ENCODE measurements at places on chromosomes 4 and X.

- no peak for DNase-seq
Observed at GRCh38 chrX:108198420-108198819, 106.8 kb downstream of the ATG4A start.

GRCh38 chr4:173420324-173420752, 21.4 kb upstream of the SCRG1 start:
- peak; percentile 69 for DNase-seq

DNA sequence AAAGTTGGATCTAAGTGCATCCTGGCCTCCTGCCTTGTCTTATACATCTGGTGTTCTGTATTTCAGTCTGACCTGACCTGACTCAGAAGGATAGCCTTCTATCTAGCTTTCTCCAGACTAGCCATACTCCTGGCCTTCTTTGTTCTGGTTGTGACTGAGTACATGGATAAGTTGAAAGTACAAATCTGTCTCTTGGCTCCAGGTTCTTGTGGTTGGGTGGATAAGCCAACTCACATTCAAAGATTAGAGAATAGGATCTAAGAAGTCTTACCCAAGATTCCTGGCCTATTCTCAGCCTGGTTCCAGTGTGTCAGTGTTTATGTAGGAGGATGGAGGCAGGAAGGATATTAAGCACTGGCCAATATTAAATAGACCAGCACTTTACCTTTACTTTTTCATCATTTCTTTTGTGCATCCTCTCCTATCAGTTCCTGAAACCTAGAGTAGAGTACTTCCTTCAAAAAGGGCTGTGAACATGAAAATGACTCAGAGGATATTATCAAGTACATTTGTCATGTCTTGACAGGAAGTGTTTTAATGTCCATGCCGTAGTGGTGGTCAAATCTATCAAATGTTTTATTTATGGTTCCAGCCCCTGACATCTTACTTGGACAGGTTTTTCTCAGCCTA, 123.5 kb downstream of the IL15 start:
- DNase-seq, result peak; percentile 67

- peak; percentile 85 for DNase-seq
Observed at GRCh38 chr4:10403633-10404445, 53.4 kb downstream of the ZNF518B start.

DNA sequence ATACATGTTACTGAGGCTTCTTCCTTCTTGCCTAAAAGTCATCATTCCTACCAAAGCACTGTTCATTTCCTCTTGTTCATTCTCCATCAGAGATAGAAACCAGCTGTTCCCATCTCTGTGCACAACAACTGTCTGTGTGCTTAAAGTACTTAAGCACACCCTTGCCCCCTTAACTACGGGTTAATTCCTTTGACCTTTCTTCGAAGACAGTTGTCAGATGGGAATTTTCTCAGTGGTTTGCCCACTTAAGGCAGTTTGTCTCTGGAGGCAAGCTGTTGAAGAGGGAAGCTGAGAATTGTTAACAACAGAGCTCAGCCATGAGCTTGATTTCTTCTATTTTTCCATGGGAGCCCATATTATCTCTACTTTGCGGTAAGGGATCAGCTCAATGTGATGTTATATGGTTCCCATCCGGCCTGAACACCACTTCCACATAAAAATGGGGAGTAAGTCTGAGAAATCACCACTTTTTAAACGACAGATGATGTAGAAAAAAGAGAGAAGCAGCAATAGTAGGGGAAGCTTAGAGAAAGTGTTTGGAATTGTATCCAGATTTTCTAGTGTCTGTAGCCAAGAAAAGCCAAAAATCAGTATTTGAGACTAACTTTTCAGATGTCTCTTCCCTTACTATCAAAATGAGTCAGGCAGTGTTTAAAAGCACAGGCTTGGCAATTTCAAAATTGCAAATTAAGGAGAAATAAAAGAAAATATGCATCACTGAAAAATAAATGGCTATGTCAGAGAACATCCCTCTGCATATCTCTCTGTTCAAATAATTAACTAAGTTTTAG, 194.4 kb downstream of the SLIT2 start:
- no peak for DNase-seq

- peak; percentile 68 for DNase-seq
Observed at GRCh38 chr4:54661169-54661568, 3.4 kb downstream of the KIT start.

DNA sequence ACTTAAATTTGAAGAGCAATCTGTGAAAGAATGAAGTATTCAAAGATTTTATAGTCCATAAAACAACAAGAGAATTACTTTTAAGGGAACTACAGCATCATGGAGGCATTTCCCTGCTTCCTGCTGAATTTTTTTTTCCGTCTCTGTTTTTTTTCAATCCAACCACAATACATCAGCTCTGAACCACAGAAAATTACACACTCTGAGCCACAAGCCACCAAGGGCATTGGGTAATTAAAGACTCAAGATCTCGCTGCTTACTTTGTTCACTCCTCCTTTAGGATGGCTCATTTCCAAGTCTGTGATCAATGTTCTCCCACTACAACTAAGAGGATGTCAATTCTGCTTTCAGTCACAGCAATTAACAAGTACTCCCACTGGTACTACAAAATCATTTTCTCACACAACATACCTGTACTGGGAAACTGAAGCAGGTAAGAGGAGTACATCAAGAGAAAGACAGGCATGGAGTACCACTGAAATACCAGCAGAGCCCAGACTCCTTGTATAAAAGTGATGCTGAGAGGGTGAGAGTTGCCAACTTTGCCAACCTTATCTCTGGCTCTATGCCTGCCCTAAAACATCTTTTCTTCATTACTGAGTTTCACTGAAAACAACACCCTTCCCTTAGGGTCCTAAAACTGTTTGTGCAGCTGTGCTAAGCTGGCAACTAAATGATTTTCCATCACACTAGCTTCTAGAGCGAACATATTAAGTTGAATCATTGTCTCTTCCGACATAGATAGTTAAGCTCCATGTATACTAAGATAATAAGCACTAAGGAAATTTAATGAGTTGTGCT, 105.8 kb upstream of the MAGEB18 start:
- DNase-seq, result no peak

DNA sequence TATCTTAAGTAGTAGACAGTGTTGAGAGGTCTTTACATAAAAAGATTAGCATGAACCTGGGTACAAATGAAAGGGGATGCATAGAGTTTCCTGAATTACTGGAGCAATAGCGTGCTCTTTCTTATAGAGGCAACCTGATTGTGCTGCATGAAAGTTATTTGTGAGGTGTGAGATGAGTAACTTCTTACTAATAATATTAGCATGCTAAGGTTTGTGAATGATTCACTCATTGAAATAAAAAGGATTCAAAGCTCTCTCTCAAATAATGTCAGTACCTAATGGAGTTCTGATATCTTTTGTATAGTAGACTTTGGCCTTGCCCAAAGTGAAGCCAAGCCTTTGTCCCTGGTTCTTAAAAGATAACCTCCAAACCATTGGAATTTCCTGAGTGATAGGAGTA, 131.0 kb upstream of the CXXC4 start:
- no peak for DNase-seq

DNA sequence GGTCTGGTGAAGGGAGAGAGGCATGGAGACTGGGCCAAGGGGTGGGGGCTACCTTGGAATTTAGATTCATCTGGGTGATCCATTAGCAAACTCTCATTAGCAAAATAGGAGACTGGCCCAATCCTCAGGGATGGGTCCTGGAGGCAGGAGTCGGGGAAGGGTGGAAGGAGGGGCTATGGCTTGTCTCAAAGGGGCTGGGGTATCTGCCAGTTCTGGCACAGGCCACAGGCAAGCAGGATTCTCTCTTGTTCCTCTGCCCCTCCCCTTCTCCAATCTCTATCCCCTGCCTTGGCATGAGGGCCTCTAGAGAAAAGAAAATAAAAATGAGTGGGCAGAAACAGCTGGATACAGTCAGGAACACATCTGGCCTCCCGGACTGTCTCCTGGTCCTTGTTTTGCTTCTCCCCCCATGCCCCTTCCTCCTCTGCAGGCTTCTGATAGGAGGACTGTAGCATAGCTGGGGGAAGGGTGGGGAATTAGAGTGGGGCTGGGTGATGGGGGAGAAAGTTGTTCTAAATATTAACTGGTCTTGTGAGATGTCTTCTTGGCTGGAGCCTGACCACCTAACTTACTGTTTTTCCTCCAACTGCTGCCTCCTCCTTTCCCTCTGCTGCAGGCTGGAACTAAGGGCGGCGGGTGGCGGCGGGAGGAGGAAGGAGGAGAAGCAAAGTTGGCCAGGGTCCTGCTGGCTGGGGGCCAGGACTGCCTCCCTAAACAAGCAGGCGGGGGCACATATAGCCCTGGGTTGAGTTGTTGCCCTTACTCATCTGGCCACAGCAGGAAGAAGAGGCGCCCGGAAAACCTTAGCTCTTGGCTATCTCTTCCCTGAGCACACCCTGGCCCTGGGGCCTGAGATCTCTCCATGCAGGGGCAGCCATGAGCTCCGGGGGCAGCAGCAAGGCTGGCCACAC, 53.3 kb upstream of the LAS1L start:
- peak; percentile 83 for DNase-seq

- DNase-seq, result no peak
Observed at GRCh38 chrX:46209768-46210167, 335.5 kb downstream of the ZNF674 start.

GRCh38 chrX:153459986-153460385, 10.4 kb downstream of the HAUS7 start:
- DNase-seq, result no peak

GRCh38 chr4:143514169-143514495, 630 bp downstream of the SMARCA5 start:
- DNase-seq, result no peak

DNA sequence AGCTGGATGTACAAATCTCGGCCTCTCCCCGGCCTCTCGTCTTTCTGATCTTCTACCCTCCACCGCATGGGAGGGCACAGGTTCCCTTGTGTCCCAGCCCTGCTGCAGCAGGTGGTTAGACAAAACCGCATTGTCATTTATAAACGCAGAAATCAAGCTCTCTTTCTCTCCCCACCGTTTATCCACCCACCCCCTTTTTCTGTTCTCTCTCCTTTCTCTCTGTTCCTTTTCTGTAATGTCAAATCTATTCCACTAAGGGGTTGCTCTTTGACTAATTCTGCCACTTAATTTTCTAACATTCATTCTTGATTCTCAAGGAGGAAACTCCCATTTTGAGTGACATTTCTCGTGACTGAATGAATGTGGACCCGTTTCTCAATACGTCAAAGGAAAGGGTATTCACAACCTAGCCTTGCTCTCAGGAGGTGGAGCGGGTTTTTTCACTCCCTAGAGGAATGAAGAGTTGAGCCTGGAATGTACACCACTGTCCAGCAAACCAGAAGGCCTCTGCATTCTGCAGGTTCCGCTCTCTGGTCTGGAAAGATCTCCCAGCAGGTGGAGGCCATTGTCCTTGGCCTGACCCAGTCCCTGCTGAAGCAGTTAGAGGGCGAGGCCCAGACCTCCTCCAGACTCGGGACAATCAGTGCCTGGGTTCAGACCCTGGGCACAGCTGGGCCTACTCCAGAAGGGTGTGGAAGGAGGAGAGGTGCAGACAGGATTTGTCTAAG, 70.9 kb upstream of the ENPP6 start:
- no peak for DNase-seq

DNA sequence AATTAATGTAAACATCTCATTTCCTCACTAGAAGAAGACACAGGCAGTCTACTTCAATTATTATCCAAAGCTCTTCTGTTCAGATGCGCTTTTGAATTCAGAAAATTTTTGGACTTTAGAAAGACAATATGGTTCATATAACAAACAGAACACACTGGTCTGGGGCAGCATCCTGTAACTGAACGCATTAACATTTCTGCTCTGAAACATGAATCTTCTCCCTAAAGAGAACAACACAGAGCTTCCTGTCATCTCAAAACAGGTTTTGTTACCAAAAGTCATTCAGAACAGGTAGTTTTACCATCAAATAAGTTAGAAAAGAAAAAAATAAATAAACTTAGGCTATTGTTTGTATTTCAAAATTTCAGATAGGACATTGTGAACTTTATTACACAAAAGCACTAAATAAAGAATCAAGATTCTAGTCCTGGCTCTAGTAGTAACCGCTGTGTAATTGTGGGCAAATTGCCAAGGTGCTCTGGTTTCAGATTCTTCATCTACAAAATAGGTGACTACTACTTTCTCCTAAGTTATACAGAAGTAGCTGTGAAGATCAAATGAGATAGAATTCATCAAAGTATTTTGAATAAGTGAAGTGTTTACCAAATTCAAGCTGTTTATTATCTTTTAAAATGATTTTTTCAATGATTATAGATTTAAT, 252.3 kb upstream of the RASGEF1B start:
- DNase-seq, result no peak

DNA sequence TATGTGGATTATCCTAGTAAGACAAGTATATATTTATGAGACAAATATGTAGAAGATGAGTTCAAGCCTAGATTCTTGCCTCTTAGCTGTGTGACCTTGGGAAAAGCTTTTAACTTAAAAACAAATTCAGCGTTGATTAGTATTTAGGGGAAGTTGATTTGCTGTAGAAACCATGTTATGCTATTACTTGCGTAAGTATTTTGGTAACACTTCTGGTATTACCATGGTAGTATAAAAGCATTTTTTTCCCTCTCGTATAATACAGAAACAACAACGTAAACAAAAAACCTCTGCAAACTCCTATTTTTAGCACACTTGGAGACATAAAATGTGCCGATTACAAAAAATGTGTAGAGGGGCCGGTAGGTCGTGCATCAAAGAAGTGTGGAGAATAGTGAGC, 33.2 kb downstream of the STAG2 start:
- DNase-seq, result no peak

GRCh38 chr4:87188048-87188447, 32.4 kb downstream of the KLHL8 start:
- no peak for DNase-seq

GRCh38 chrX:53281963-53282695, 745 bp upstream of the IQSEC2 start:
- DNase-seq, result no peak

GRCh38 chr4:6334203-6334887, 64.7 kb downstream of the WFS1 start:
- DNase-seq, result no peak

DNA sequence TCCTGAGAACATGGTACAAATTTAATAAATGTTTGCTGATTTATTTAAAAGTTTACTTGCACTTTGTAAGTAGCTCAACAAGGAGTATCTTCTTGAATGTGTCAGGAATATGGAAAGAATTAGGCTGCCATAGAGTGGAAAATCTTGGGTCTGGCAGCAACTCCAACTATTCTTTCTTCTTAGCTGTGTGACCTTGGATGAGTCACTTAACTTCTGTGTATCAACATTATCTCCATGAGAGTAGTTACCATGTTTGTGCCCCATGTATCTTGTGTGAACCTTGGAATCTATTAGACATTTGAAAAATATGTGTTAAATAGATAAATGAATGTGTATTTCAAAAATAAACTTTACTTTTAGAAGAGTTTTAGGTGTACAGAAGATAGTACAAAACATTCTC, 348.8 kb downstream of the GBA3 start:
- no peak for DNase-seq

GRCh38 chr4:168674077-168674747, 177.4 kb downstream of the PALLD start:
- DNase-seq, result no peak

DNA sequence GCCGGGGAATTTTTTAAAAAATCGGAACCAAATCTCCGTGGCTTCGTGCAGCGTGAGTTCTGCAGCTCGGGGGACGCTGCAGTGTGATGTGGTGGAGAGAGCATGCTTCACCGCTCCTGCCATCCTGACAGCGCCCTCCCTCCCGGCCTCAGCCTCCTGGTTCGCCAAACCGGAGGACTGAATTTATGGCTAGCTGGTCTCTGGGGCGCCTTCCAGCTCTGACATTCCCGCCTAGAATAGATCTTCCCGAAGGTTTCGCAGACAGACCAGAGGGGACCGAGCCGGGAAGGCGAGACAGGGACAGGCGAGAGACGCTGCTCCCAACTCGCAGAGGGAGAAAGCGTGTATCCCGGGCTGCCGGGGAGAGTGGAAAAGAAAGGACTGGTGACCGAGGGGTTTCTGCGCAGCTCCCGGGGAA, 25.9 kb downstream of the HOPX start:
- no peak for DNase-seq
